Sigmoid colon (tissue), 7 donors: ENCODE measurements at places on chromosomes 12 and 14. TPM values are rescaled to one million over a fixed set of nuclear protein-coding genes. Genes with fewer than 3 reads are reported as not detected.

DNA sequence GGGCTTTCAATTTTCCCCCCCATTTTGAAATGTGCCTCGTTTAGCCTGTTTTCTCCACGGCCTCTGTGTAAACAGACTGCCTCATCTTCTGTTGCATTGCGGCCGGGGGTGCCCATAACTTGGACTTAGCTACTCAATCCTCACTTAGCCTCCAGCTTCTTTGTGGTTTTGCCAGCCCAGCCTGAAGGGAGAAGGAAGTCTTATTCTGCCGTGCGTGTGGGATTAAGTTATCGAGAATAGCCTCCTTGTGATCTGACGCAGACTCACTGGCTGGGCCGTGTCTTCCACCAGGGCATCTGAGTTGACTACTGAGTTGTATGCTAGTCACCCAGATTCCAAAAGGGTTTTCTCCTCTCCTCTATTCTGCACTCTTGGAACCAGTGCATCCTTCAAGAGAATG, 8.1 kb downstream of the PRKAB1 start:
- DNase-seq = no peak

GRCh38 chr14:30882431-30882830, 8.1 kb downstream of the COCH start:
- DNase-seq = no peak

GRCh38 chr12:123943816-123944215, 28.8 kb downstream of the CCDC92 start:
- DNase-seq = no peak

Gene KSR2
- 1.1 TPM for total RNA-seq

GRCh38 chr12:46553911-46554310, 181.3 kb upstream of the SLC38A2 start:
- DNase-seq = no peak

Gene CCDC38
- total RNA-seq = not detected

DNA sequence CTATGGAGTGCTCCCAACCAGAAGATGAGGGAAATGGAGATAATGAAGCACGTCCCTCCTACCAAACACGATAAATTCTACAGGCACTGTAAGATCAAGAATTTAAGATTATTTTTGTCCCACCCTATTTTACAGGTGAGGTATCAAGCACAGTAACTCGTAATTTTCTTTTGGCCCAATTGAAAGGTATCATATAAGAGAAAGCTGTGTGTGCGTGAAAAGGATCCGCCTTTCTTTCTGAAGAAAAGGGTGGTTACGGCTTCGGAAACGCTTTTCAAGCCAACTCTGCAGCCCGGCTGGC, 733 bp upstream of the KLHDC2 start:
- no peak for DNase-seq

GRCh38 chr14:57071639-57072038, 197.1 kb downstream of the EXOC5 start:
- DNase-seq = no peak

Gene TMEM253
- total RNA-seq = 1.1 TPM

- peak; percentile 81 for DNase-seq
Measured at GRCh38 chr12:49808686-49809380, 19.4 kb downstream of the NCKAP5L start.

Gene CLMN
- total RNA-seq = 5.7 TPM

DNA sequence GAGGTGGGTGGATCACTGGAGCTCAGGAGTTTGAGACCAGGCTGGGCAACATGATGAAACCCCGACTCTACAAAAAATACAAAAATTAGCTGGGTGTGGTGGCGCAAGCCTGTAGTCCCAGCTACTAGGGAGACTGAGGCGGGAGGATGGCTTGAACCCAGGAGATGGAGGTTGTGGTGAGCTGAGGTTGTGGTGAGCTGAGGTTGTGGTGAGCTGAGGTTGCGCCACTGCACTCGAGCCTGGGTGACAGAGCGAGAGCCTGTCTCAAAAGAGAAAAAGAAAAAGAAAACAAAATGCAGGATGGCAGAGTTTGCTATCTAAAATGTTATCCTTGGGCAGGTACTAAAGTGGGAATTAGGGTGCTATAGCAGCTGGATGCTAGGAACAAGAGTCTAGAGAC, 10.8 kb upstream of the GPRC5A start:
- DNase-seq = peak; percentile 18

DNA sequence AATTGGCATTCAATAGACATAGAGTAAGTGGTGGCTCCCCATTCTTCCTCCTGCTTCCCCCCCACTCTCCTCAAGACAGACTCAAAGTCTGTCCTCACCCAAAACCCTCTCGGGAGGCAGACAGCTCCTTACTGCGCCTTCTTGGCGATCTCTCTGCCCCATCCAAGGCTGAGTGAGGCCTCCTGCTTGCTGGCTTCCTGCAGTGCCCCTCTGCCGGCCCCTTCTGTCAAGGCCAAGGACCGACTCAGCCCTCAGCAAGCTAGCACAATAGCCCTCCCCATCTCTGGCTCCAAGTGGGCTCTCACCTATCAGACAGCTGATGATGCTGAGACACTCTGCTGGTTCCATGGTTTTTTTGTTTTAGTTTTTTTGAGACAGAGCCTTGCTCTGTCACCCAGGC, 62.5 kb upstream of the DLK1 start:
- no peak for DNase-seq

Gene NOVA1
- total RNA-seq = 32.4 TPM

- no peak for DNase-seq
Measured at GRCh38 chr14:93059917-93060545, 55.7 kb downstream of the ITPK1 start.

Gene NKX2-8
- not detected for total RNA-seq

- no peak for DNase-seq
Measured at GRCh38 chr12:19243551-19243950, 114.0 kb downstream of the PLEKHA5 start.

DNA sequence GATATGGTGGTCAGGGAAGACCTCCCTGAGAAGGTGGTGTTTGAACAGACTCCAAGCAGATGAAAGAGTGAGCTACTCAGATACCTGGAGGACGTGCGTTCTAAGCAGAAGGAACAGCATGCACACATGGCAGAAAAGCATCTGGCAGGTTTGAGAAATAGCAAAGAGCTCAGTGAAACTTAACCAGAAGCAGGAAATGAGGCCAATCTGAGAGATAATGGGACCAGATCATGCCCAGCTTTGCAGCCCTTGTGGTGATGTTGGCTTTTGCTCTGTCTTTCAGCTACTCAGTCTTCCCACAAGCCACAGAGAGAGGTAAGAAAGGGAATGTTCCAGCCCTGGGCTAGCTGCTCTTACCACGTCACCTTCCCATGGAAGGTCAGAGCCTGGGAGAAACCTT, 176.3 kb upstream of the GSC start:
- no peak for DNase-seq

DNA sequence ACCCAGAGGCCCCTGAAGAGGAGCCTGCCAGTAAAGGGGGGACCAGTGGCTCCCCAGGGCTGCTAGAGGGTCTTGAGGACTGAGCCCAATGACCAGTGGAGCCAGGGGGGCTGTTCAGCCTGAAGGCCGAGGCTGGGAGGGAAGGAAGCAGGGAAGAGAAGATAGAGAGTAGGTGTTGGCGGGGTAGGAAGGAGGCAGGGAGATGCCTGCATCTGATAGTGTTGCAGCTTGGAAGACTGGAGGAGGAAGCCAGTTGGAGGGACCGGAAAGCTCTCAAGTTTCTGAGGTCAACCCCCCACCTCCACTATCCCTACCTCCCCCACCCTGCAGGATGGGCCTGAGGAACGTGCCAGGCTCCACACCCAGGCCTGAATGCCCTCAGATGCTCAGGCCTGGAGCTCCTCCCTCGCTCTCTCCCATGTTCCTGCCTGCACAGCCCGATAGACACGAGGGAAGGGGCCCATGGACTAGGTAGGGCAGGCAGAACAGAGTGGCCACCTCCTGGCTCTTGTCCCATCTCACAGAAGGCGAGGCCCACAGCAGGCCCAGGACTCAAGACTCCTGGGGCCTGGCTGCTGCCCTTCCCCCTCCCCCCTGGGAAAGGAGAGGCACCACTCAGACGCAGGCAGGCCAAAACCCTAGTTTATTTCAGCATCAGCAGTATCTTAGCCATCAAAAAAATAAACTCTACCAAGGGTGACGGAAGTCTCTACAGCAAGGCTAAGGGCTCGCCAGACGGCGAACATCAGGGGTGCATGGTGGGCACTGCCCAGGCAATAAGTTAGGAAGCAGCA, 3.4 kb downstream of the CKB start:
- DNase-seq = peak; percentile 76

Gene SPX
- total RNA-seq = 0.71 TPM

GRCh38 chr14:31271648-31272047, 64.1 kb upstream of the HECTD1 start:
- no peak for DNase-seq

- DNase-seq = no peak
Measured at GRCh38 chr12:25843976-25844375, 114.5 kb upstream of the RASSF8 start.

DNA sequence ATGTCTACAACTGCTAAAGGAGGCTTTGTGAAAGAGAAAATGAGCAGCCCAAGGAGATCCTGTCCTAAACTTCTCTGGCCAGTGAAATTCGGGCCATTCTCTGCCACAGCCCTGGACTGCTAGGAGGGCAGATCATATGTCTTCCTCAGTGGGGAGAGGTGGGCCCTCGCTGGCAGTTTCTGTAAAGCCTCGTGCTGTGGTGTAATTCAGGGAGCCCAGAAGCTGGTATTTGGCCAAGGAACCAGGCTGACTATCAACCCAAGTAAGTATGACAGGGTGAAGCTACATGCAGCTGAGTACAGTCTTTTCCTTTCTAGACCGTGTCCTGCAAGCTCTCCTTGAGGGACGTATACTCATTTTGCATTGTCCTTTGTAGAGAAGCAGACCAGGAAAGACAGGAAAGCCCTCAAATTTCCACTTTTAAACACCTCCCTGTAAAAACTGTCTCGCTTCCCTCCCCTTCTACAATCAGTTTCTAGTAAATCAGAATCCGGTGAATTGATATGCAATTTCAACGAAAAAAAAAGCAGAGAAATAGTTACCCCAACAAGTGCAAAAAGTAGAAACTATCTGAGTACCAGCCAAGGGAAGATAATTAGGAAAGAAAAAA, 106.8 kb downstream of the DAD1 start:
- no peak for DNase-seq

DNA sequence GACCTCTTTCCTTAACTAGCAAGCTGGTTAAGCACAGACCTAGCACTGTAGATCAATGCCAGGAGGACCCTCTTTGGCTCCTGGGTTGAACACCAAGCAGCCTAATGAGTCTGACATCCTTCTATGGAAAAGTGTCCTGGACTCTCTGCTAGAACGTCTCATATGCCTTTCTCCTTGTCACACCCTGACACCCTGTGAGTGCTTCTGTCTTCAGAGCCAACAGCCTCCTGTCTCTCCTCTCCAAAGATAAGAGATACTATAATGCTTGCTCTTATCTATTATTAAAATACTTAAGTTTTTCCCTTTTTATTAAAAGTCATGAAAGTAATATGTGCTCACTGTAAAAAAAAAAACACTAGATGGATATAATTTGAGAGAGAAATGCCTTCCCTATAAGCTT, 222.7 kb downstream of the FOXN3 start:
- DNase-seq = no peak

DNA sequence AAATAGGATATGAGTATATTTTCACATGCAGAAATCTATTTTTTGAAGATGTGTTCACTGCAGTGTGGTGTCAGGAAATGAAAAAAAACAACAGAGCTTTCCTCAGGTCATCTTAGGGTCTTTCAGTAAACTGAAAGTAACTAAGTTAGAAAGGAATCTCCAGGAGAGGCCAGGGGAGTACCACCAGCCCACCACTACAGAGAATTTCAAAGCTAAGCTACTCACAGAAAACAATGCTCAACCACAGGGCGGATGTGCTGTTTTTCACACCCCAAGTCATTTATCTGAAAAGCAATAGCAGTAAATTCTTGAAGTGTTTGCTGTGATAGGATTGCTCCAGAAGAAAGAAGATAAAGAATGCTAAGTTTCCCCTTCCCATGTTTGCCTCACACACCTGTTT, 79.0 kb downstream of the IFNG start:
- no peak for DNase-seq

Gene SOAT2
- total RNA-seq = not detected

Gene DTX1
- total RNA-seq = 3.9 TPM

DNA sequence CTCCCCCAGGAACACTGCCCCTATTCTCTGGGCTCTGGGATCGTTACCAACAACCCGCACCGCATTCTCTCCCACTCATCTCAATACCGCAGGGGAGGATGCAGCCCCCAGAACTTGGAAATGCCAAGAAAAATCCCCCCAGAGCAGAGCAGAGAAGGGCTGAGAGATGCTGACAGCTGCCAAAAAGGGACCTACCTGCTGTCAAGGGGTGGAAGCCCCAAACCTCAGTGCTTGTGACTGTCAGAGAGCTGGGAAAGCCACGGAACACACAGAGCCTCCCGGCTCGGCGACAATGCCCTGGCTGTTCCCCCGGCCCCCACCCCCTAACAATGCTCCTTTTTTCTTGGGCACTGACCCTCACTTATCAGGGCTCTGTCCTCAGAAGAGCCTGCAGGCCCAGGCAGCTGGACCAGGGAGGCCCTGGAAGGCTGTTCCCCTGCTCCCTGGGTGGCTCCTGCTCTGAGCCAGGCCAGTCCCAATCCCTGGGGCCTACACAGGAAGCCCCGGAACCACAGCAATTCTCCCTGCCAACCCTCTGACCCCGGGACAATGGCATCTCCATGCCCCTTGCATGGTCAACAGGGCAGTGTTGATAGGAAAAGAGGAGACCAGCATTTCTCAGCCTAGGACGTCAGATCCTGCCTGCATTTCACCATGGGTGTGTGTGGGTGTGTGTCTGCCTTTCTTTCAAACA, 78.9 kb downstream of the ITPK1 start:
- DNase-seq = peak; percentile 82

GRCh38 chr12:14777271-14777670, 26.0 kb downstream of the WBP11 start:
- no peak for DNase-seq

Gene HPD
- total RNA-seq = 0.36 TPM

DNA sequence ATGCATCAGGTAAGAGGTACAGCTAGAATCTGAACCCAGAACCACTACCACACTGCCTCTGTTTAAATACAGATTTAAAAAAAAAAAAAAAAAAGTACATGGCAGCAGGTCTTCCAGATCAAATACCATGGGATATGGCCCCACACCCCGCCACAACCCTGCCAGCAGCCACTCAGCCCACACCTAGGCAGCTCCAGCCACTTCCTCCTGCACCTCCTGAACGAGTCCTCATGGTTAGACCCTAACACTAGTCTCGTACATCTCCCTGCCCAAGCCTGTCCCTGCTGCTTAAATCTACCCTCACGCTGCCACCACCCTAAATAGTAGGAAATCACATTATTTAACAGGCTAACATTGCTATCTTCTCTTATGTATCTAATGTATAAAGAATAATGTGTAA, 12.6 kb downstream of the SETD3 start:
- no peak for DNase-seq

Gene MMP19
- 7.1 TPM for total RNA-seq

DNA sequence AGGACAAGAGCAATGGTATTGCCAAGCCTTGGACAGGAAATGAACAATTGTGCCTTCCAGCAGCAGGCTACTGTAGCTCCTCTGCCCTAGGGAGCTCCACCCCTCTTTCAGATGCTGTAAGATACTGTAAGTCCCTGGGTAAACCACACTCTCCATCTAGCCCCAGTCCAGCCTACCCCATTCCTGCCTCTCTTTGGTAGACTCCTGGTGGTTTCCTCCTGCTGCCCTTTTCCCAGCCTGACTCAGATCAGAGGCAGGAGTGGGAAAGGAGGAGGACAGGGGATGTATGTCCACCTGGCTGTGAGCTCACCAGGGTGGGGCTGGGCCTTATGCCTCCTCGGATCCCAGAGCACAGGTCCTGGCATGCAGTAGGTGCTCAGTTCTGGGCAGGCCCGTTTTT, 174.6 kb downstream of the ESRRB start:
- DNase-seq = no peak
